Neural progenitor cell (in vitro differentiated cells): ENCODE measurements at places on chromosomes 12 and 14. TPM values are rescaled to one million over a fixed set of nuclear protein-coding genes. Genes with fewer than 3 reads are reported as not detected.

The KCTD10 gene
- total RNA-seq: 40.9 and 57.5 TPM in 2 replicates

The RNF41 gene
- 52.1 and 68.9 TPM in 2 replicates for total RNA-seq

The DYRK2 gene
- 29.6 and 34.2 TPM in 2 replicates for total RNA-seq

The RASAL1 gene
- total RNA-seq: 0.50 and 1.4 TPM in 2 replicates

The SNRPF gene
- total RNA-seq: 37.0 and 49.7 TPM in 2 replicates

The KRT84 gene
- not detected in 2 replicates for total RNA-seq

The GLT1D1 gene
- total RNA-seq: 5.4 and 7.9 TPM in 2 replicates

The ZFHX2 gene
- 0.90 and 2.2 TPM in 2 replicates for total RNA-seq

The CKB gene
- 54.2 and 173 TPM in 2 replicates for total RNA-seq

The SLC10A1 gene
- not detected in 2 replicates for total RNA-seq

The FOXJ2 gene
- total RNA-seq: 6.8 and 7.4 TPM in 2 replicates

The TNFAIP2 gene
- total RNA-seq: 5.3 and 14.0 TPM in 2 replicates

The EIF2S3B gene
- 1.4 and 1.8 TPM in 2 replicates for total RNA-seq

The KRT8 gene
- 168 and 184 TPM in 2 replicates for total RNA-seq

The SLCO1B1 gene
- total RNA-seq: not detected in 2 replicates

The SLC5A8 gene
- not detected in 2 replicates for total RNA-seq

The CFAP54 gene
- 1.6 and 4.2 TPM in 2 replicates for total RNA-seq

The IFNG-AS1 gene
- not detected in 2 replicates for total RNA-seq

The LGR5 gene
- 0.71 and 1.4 TPM in 2 replicates for total RNA-seq

The MGAT4C gene
- not detected in 2 replicates for total RNA-seq

The SLC39A5 gene
- 0.54 and 1.5 TPM in 2 replicates for total RNA-seq

The LBHD2 gene
- total RNA-seq: not detected in 2 replicates

The KLHL33 gene
- total RNA-seq: 0.22 TPM in 1 of 2 replicates, not detected in the other

The MYF6 gene
- total RNA-seq: 0.43 and 0.97 TPM in 2 replicates

The GLS2 gene
- total RNA-seq: 2.3 and 2.9 TPM in 2 replicates

The ZNF385A gene
- 6.2 and 7.2 TPM in 2 replicates for total RNA-seq

The TC2N gene
- total RNA-seq: 3.8 and 5.8 TPM in 2 replicates

The IL26 gene
- not detected in 2 replicates for total RNA-seq

The PMEL gene
- 207 and 301 TPM in 2 replicates for total RNA-seq

The TRHDE gene
- total RNA-seq: 0.22 and 4.5 TPM in 2 replicates

The YEATS4 gene
- total RNA-seq: 93.5 and 159 TPM in 2 replicates

The PALS1 gene
- 28.2 and 47.0 TPM in 2 replicates for total RNA-seq

The AKAP6 gene
- 3.7 and 7.3 TPM in 2 replicates for total RNA-seq

The PIWIL1 gene
- not detected in 2 replicates for total RNA-seq

The USP44 gene
- 67.1 and 79.4 TPM in 2 replicates for total RNA-seq

The ASCL1 gene
- total RNA-seq: 0.21 TPM in 1 of 2 replicates, not detected in the other

The KLRK1 gene
- not detected in 2 replicates for total RNA-seq

The MYF5 gene
- not detected in 2 replicates for total RNA-seq

The DAO gene
- not detected in 2 replicates for total RNA-seq

The TIGAR gene
- total RNA-seq: 7.1 and 18.1 TPM in 2 replicates

The HCAR3 gene
- total RNA-seq: not detected in 2 replicates

The PRPH gene
- 0.74 TPM in 1 of 2 replicates, not detected in the other for total RNA-seq

The CCDC59 gene
- 75.2 and 84.7 TPM in 2 replicates for total RNA-seq

The MLEC gene
- 94.7 and 100 TPM in 2 replicates for total RNA-seq

The FAM90A1 gene
- total RNA-seq: 0.09 TPM in 1 of 2 replicates, not detected in the other

The IKBIP gene
- 31.1 and 51.6 TPM in 2 replicates for total RNA-seq

The KCNA1 gene
- total RNA-seq: 1.4 and 3.1 TPM in 2 replicates

The MYL2 gene
- not detected in 2 replicates for total RNA-seq
